ENCODE measurements at places on chromosomes 7 and 10.

GRCh38 chr10:13233358-13233757 lies 816 bp downstream of the UCMA start:
- no peak for DNase-seq

GRCh38 chr10:16995867-16996529 lies 133.6 kb downstream of the CUBN start:
- peak; percentile 75 for DNase-seq

- no peak for DNase-seq
Observed at GRCh38 chr10:94366382-94366781, 3.6 kb upstream of the NOC3L start.

DNA sequence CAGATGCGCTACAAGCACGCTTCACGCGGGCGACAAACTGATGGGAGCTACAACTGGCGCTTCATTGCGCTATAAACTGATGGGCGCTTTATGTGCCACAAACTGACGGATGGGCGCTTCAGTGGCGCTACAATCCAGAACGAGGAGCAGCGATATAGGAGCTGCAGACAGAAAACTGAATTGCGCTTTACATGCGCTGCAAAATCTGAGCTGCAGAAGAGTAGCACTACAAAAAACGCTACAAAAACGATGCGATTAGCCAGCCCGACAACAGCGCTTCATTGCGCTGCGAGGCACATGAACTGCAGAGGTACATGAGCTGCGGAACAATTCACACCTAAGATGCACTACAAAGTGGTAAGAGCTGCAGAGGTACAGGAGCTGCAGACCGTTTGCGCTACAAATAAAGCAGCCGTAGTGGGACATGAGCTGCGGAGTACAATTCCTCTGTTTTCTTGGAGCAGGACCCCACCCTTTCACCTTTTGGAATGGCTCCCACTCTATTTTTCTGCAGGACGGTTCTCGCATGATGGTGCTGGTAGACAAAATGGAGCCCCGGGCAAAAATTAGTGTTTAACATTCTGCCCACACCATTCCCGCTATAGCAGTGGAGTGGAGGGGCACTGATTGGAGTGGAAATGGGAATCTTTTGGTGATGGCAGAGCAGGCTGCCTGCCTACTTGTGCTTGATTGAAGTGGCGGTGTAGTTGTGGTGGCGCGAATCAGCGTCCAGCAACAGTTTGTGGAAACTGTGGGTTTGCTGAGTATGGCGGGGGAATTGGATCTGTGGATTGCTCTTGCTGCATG lies 1.2 kb upstream of the SGCE start:
- peak; percentile 56 for DNase-seq

DNA sequence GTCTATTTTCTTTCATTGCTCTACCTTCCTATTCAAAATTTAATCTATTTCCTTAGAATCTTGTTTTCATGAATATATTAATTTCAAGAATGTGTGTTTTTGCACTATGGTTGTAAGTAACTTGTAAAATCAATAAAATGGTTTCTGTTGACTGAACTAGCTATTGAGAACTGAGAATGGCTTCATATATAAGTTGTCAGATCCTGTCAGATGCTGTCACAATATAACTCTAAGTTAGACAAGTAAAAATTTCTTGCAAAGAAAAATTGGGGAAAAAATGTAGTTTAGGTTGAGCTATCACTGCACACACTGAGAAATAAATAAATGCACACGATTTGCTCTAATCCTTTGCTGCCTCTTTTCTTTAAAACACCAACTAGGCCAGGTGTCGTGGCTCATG lies 89.8 kb downstream of the RAB11FIP2 start:
- no peak for DNase-seq

- DNase-seq: no peak
Observed at GRCh38 chr7:8200316-8200715, 61.7 kb downstream of the ICA1 start.

- DNase-seq: no peak
Observed at GRCh38 chr10:1933215-1933614, 195.9 kb upstream of the ADARB2 start.

GRCh38 chr10:50373821-50374501 lies 122.6 kb upstream of the ASAH2 start:
- DNase-seq: peak; percentile 40

GRCh38 chr7:19852192-19852591 lies 78.8 kb upstream of the TMEM196 start:
- DNase-seq: peak; percentile 0

DNA sequence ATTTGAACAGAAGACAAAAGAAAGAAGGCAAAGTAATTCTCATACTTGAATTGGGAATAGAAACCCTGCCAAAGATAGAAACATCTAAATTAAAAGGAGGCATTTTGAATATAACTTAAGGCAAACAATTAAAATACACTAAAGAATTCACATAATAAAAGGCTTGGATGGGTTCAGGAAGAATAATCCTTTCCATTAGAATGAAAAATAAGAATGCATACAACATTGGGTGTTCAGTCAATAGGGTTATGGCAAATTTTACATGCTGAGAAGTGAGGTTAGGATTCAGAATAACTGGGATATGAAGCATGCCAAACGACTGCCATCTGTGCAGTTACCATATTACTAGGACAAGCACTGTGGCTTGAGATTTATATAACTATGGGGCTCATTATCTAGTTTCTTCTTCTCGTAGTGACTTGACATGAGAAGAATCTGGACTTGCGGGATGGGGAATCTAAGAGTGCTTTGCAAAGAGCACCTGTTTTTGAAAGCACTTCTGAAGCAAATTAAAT lies 326.5 kb downstream of the THSD7A start:
- DNase-seq: no peak

DNA sequence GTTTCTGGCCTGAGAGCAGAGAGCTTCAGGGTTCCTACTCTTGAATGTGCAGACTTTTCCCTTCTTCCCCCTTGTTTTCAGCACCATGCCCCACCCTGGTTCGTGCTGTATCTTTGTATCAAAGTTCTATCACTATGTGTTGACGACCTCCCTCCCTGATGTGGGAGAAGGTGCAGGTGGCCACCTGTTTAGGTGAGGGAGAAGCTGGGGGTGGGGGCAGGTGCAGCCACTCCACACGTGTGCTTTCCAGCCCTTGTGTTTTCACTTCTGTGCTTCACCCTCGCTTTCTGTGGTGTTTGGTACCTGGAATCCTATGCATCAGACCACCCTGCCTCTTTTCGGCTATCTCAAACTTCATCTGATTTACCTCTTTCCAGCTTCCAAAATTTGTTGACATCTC lies 19.6 kb upstream of the SUV39H2 start:
- no peak for DNase-seq

DNA sequence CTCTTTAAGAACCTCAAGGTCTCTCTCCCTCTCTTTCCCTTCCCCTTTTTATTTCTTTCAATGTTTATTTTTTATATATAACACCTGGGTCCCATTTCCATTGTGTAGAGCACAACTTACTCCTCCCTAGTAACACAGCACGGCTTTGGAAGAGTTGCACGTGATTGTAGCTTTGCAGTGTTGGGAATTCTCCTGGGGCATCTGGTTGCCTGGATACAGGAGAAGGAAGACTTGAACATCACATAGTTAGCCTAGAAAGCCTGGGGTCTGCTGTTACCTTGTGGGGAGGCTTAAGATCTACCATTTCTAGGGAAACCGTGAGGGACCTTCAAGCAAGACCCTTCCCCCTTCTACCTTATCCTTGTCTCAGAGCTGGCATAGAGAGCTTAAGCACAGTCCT lies 41.1 kb upstream of the NFKB2 start:
- DNase-seq: no peak

GRCh38 chr10:122727426-122727825 lies 27.8 kb upstream of the C10orf120 start:
- DNase-seq: no peak

GRCh38 chr7:44665531-44666213 lies 59.2 kb downstream of the OGDH start:
- DNase-seq: peak; percentile 97

DNA sequence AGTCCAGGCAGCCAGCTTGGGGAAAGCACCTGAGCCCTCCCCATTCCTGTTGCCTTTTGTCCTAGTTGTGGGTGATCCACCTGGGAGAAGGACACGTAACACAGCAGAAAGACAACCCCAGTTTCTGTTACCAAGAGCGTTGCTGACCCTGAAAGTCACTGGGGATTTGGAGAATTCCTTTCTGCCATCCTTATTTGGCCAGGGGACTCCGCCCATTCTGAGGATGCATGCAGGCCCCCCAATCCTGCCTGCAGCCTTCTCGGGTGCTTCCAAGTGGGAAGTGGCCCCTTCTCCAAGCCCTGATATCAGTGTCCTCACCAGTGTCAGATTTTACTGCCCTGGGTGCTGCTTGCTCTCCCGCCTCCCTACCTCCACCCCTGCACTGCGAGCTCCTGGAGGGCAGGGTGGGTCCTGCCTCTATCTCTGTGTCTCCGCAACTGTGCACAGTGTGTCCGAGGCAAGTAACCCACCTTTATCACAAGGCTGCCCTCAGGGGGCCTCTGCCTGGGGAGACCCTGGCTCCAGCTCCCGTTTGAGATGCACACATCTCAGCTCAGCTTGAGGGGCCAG lies 9.2 kb upstream of the ADCY1 start:
- DNase-seq: no peak

GRCh38 chr7:75038508-75038907 lies 35.1 kb downstream of the RCC1L start:
- DNase-seq: no peak

Data from choroid plexus epithelial cell (primary cell).